Naive thymus-derived CD8-positive, alpha-beta T cell (primary cell): ENCODE measurements at places on chromosomes 4 and X.

DNA sequence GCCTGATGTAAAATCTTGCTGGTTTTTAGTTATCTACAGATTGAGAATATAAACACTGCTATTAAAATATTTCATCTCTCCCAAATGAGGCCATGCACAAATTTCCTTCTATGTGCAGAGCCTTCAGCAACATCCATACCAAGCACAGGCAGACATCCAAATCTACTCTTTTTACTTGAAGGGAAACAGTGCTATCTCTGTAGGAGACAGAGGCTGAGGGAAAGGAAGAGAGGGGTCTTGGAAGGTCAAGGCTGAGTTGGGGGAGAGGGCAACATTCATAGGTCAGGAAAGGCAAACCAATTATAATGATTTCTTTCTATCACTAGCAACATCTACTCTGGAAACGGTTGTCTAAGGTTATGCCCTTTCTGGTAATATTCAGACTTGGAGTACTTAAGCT lies 240.2 kb downstream of the CBR4 start:
- no peak for DNase-seq

DNA sequence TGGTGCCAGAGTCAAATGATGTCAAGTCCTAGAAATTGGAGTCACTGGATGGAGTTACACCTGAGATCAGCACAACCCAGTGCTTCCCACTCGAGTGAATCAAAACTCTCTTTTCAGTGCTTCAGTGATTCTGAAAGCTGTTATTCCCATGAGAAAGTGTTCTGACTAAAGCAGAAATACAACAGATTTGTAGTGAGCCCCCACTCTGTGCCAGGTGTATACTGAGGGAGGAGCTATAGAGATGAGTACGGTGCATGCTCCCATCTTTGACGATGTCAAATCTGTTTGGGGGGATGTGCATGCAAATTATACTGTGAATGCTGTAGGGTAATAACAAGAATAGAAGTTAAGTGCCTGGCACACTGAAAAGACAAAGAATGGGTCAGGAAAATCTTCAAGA lies 330.2 kb downstream of the HS3ST1 start:
- no peak for DNase-seq

GRCh38 chr4:183960962-183961541 lies 55.9 kb downstream of the STOX2 start:
- DNase-seq = no peak

DNA sequence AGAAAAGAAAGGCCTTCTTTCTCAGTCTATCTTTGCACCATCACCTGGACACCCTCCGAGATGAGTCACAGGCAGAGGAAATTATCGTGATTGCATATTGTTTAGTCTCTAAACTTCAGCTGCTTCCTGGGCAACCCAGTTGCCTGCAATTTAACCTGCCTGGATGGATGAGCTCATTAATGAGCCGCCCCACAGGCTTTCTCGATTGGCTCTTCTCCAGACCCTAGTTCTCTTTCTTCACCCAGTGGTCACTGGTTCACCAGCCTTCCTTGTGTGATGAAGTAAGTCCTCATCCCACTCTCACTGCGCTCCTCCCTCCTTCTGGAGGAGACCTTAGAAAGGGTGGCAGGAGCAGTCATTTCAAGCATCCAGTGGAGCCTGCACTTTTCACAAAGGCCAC lies 94.4 kb downstream of the SOWAHB start:
- no peak for DNase-seq

DNA sequence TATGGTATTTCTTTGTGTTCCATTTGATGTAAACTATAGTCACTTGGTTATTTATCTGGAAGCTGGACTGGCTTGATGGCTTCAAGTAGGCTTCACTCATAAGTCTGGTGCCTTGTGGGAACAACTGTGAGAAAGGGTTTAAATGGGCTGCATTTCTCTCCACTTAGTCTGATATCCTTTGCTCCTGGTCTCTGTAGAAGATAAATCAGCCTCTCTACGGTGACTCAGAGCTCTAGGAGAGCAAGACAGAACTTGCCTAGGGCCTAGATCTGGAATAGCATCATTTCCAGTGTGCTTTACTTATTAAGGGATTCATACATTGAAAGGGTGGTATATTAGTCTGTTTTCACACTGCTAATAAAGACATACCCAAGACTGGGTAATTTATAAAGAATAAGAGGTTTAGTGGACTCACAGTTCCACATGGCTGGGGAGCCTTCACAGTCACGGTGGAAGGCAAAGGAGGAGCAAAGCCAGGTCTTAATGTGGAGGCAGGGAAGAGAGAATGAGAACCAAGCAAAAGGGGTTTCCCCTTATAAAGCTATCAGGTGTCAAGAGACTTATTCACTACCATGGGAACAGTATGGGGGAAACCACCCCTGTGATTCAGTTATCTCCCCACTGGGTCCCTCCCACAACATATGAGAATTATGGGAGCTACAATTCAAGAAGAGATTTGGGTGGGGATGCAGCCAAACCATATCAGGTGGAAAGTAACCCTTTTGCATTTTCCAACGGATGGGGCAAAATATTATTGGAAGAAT lies 1746.4 kb upstream of the PCDH7 start:
- DNase-seq = no peak

DNA sequence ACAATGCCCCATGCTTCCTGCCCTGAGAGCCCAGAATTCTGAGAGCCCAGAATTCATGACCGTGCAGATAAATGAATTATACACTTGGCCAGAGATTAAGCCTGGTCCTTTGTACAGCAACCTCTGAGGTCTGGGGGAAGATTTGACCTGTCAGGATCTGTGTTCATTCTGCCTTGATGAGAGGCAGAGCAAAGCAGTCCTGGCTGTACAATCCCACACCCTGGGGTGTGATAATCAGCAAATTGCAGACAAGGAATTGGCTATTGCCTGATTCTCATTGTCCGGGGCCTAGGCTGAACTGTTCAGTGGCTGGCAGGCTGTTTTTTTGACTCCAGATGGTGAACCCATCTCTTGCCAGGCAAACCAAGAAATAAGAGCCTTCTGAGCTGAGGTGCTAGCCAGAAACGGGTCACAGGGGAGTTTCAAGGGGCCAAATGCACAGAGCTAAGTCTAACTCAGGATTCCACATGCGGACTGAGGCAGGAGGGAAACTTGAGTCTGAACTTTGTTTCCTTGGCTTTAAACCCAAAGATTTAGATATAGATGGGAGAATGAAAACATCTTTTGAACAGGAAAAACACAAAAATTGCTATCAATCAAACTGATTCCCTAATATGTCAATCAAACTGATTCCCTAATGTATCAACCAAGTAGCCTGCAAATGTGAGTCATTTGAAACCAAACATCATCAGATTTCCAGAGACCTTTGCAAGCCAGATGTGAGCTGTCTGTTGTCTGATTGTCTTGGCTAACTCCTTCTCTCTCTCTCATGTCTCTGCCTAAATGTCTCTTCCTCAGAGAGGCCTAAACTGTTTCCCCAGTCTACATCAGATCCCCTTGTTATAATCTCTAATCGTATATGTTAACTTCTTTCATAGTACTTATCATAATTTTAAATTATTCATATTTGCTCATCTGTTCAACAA lies 159.3 kb downstream of the ATG4A start:
- no peak for DNase-seq

- no peak for DNase-seq
Measured at GRCh38 chr4:5758741-5759140, 47.7 kb downstream of the EVC start.

DNA sequence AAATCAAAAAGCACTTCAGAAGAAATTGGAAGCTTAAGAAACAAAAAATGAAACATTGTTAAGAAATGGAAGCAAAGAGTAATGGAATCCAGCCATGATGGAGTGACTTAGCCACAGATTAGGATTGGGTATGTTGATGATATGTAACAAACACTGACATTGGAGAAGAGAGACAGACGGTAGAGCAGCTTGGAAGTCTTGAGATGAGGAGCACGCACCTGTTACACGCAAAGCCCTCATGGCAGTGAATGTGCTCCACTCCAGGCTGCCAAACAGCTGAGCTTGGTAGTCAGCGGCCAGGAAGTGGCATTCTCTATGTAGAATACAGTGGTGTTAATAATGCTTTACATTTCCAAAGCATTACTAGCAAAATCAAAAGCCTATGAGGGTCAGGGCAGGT lies 56.9 kb upstream of the GPRIN3 start:
- DNase-seq = no peak

- DNase-seq = no peak
Measured at GRCh38 chr4:38752372-38752940, 30.3 kb downstream of the TLR10 start.

DNA sequence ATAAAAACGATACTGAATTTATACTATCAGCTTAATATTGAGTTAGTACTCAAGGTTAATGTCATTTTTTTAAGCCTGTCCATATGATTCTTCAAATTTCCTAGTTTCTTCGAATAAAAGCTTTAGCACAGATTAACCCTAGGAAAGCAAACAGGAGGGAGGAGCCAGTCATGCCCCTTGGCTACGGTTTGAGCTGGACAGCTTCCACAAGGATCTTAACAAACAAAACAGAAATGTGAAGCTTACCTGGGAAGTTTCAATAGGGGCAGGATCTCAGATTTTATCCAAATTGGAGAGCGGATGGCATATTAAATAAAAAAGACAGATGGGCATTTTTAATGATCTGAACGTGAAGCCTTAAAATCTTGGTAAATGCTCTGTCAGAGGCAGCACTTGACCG lies 2.3 kb downstream of the NWD2 start:
- DNase-seq = no peak

DNA sequence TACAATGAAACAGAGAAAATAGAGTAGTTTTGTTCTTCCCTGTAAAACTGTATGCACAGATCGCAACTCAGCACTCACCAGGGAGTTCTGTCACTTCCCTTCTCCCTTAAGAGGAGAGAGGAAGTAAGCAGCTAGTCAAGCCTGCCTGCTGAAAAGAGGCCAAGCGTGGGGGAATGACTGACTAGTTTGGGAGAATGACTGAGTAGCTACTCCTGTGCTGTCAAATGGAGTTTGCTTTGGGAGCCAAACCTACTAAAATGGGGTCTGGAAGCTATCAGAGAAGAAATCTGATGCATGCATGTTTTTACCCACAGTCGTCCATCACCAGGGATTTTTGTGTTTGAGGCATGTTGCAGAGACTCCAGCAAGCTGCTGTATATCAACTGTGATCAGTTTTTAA lies 54.6 kb upstream of the LHFPL1 start:
- DNase-seq = no peak

DNA sequence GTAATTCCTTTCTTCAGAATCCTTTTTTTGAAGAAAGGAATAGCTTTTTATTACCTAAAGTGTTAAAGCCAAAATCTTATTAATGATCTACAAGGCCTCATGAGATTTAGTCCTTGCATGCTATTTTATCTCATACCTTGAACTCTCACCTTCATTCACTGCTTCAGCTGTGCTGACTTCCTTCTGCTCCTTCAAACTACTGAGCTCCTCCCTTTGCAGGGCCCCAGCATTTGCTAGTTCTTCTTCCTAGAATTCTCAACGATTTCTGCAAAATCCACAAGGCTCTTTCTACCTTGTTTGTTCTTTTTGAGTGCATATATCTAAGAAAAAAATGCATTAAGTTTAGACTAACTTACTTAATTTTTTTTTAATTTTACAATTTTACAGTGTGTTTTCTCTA lies 619.5 kb downstream of the EPHA5 start:
- no peak for DNase-seq

DNA sequence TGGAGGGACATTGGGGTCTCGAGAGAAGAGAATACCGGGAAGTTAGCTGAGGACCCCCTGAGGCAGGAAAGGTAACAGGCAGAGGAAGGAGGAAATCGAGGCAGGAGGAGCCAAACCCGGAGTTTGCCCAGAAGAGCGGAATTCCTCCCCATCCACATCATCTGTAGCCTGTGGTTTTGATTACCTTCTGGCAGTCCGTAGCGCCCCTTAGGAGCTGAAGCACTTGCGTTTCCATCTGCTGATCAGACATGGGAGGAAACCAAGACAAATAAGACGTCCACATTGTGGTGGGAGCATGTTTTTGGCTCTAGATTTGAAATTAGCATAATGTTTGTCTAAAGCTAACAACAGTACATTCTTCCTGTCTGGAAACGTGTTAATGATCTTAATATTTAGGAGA lies 26.8 kb upstream of the HMX1 start:
- no peak for DNase-seq

DNA sequence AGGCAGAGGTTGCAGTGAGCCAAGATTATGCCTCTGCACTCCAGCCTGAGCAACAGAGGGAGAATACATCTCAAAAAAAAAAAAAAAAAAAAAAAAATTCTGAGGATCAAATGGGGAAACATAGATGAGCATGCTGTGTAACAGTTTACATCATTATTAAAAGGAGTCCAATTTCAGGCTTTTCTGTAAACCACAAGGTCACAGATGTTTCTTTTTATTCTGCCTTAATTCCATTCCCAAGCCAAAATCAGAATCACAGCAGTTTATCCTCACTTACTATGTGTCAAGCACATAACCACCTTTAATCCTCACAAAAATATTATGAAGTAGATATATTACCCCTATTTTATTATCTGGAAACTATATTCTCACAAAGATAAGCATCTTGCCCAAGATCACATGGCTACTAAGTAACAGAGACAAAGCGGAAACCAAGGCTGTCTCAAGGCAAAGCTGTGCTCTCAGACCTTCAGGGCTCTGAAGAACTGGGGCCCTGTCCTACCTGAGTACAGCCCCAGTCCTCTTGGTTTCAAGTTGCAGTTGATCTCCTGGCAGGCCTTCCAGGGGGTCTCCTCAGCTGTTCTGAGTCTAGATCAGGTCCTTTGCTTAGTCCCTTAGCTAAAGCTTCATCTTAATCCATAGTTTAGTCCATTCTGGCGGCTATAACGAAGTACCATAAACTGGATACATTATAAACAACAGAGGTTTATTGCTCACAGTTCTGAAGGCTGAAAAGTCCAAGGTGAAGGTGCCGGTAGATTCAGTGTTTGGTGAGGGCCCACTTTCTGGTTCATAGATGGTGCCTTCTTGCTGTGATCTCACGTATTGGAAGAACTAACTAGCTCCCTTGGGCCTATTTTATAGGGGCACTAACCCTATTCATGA lies 141.3 kb downstream of the PALLD start:
- DNase-seq = no peak

DNA sequence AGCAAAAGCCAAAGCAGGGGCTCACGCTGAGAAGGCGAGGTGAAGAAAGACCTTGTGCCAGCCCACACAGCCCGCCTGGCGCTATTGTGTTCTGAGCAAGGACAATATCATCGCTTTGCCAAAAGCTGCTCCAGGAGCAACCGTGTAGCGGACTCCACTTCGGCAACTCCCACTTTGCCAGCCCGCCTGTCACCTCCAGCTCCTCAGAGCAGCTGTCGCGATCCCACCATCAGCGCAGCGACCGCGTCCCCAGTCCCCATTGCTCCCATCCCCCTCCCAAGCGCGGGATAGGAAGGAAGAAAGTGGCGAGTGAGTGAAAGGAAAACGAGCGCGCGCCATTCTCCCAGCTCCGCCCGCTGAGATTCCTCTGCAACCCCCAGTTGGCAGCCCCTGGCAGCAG lies 759 bp downstream of the ZC4H2 start:
- DNase-seq = no peak

DNA sequence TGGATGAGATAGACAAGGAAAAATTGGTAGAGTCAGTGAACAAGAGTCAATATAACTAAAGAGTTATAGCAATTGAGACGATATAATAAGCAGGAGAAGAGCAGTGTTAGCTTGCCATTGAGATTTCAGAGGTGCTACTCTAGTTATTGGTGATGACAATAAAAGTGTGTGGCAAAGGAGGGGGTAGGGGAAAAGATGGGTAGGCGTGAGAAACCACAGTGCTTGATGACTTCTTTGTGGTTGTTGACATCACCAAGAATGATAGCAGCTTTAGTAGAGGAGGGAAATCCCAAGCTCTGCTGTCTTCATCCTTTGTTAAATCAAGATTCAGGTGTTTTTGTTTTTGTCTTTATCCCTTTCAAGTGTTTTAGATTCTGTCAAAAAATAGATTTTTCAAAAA lies 179.9 kb upstream of the PPP3CA start:
- DNase-seq = no peak

- DNase-seq = no peak
Measured at GRCh38 chr4:102522031-102522440, 20.9 kb downstream of the NFKB1 start.
